Endothelial cell (in vitro differentiated cells): ENCODE measurements at places on chromosomes 4 and X.

GRCh38 chr4:55733932-55734331 lies 85.7 kb upstream of the EXOC1L start:
- no peak for DNase-seq
- H3K27me3 ChIP-seq: peaks cover 5% of the 10 kb centered on the region
- H3K4me3 ChIP-seq: no peak overlapping the region
- no peaks in the 10 kb centered on the region for H3K36me3 ChIP-seq

DNA sequence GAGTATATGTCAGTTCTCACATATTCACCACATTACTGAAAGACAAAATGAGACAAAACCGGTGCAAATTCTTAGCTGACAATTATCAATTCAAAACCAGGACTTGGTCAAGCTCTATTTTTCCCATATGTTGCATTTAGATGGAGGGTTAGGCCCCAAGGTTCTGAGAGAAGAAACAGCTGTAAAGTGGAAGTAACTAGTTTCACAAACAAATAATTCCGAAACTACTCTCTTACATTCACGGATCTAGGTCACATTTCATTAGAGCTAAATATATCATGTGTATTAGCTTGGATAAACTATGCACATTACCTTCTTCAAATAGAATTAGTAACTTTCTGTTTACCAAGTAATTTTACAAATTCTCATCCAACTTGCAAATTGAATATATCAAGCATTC lies 3.7 kb upstream of the GABRA2 start:
- no peaks in the 10 kb centered on the region for H3K4me1 ChIP-seq
- H3K27ac ChIP-seq: no peak overlapping the region
- no peak overlapping the region for H3K4me3 ChIP-seq
- H3K36me3 ChIP-seq: no peaks in the 10 kb centered on the region

GRCh38 chr4:73251384-73251783 lies 7.2 kb downstream of the ANKRD17 start:
- H3K4me3 ChIP-seq: no peak overlapping the region
- no peak for DNase-seq
- peaks cover 2% of the 10 kb centered on the region for H3K27me3 ChIP-seq
- H3K36me3 ChIP-seq: peaks cover 3% of the 10 kb centered on the region
- H3K27ac ChIP-seq: no peak overlapping the region

DNA sequence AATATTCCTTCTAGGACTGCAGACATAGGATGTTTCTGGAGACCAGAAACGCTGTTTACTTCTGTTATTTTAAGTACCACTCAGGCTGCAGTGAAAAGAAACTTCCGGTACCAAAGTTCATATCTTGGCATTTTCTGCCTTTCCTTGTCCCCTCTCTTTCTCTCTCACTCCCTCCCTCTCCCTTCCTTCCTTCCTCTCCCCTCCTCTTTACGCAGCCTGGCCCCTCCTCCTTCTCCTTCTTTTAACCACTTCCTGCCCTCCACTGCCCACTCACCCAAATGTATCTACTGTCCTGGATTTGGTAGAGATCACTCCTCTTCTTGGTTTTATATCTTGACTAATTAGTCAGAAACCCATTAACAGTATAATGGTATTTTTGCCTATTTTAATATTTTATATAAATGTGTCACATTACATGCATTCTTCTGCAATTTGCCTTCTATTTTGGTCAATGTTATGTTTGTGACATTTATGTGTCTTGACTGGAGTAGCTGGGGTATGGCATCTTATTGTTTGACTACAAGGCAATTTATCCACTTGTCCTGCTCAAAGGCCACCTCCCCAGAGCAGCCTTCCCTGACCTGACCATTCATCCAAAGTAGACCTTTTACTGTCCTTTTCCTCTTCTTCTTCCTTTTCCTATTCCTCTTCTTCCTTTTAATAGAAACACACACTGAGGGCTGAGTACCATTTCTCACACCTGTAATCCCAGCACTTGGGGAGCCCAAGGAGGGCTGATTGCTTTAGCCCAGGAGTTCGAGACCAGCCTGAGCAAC lies 56.9 kb downstream of the BCOR start:
- peaks cover 9% of the 10 kb centered on the region for H3K4me1 ChIP-seq
- H3K36me3 ChIP-seq: peaks cover 3% of the 10 kb centered on the region
- DNase-seq: no peak
- H3K27ac ChIP-seq: peak overlapping the region; percentile 77
- H3K27me3 ChIP-seq: peaks cover 2% of the 10 kb centered on the region

GRCh38 chr4:4693258-4693657 lies 151.4 kb upstream of the STX18 start:
- peaks cover 5% of the 10 kb centered on the region for H3K36me3 ChIP-seq
- peaks cover 2% of the 10 kb centered on the region for H3K27me3 ChIP-seq
- H3K4me3 ChIP-seq: no peak overlapping the region
- H3K4me1 ChIP-seq: no peaks in the 10 kb centered on the region
- DNase-seq: no peak
- no peak overlapping the region for H3K27ac ChIP-seq
